ENCODE measurements at places on chromosomes 16 and 17. TPM values are rescaled to one million over a fixed set of nuclear protein-coding genes. Genes with fewer than 3 reads are reported as not detected.

GRCh38 chr16:30585022-30585399, 486 bp downstream of the ZNF785 start:
- DNase-seq, result no peak

- DNase-seq, result no peak
These were observed 14.3 kb downstream of the JUP start for GRCh38 chr17:41772218-41772585.

DNA sequence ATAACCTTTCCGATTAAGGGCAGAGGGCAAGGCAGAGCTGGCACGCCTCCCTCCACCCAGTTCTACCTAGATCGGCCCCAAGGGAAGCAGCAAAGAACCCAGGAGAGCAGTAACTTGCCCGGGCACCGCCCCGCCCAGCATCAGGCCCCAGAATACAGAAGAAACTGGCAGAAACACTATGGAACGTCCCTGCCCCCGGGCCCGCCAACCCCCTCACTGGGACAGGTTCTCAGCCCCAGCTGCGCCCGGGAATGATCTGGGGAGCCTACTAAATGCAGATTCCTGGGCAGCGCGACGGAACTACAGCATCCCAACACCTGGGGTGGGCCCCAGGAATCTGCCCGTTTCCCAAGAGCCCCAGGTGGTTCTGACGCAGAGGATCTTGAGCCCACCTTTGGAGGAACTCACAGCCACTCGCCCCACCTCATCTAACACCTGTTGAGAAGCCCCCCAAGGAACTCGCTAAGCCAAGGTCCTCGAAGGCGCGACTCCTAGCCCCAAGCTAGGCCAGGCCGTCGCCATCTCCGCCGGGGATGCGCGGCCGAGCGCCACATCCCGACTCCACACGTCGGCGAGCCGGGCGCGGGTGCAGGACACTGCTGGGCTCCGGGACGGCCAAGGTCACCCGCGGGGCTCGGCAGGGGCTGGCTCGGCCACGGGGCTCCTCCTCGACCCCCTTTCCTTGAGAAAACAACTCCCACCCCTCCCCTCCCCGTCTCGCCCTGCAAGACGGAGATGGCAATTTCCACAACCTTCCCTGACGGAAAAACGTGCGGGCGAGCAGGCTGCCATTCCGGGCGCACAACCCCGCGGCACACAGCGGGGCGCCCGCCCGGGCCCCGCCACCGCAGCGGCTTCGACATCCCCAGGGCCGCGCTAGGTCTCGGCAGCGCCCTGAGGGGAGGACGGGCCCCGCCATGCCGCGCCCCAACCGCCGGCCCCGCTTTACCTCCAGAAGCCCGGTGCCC, 913 bp downstream of the CDIP1 start:
- no peak for DNase-seq

RPRML gene
- not detected for total RNA-seq

GRCh38 chr17:56292578-56292977, 139.3 kb downstream of the ANKFN1 start:
- no peak for DNase-seq

- DNase-seq, result no peak
These were observed 471.1 kb downstream of the WWOX start for GRCh38 chr16:78570399-78571141.

DNA sequence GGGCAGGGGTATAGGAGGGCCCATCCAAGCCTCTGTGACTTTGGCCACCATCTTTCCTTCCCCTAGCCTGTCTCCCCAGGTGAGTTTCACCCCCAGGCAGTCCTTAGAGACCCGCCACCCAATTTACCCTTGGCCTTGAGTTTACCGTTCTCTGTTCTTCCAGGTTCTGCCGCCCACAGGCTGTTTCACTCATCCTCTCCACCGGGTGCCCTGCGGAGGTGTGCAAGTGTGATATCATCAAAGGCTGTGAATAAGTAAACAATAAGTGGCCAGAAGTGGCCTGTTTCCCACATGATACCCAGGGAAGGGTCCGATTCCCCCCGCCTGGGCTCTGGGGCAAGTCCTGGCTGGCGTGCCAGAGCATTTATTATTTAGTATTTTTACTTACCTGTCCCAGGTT, 15.1 kb upstream of the TLCD3B start:
- DNase-seq, result no peak

KCNH6 gene
- not detected for total RNA-seq
